ENCODE measurements at places on chromosomes 3 and 15. TPM values are rescaled to one million over a fixed set of nuclear protein-coding genes. Genes with fewer than 3 reads are reported as not detected.

GRCh38 chr15:40716165-40716564 lies 21.2 kb downstream of the RAD51 start:
- no peak for DNase-seq

Gene AMIGO3
- total RNA-seq = 0.78 TPM

DNA sequence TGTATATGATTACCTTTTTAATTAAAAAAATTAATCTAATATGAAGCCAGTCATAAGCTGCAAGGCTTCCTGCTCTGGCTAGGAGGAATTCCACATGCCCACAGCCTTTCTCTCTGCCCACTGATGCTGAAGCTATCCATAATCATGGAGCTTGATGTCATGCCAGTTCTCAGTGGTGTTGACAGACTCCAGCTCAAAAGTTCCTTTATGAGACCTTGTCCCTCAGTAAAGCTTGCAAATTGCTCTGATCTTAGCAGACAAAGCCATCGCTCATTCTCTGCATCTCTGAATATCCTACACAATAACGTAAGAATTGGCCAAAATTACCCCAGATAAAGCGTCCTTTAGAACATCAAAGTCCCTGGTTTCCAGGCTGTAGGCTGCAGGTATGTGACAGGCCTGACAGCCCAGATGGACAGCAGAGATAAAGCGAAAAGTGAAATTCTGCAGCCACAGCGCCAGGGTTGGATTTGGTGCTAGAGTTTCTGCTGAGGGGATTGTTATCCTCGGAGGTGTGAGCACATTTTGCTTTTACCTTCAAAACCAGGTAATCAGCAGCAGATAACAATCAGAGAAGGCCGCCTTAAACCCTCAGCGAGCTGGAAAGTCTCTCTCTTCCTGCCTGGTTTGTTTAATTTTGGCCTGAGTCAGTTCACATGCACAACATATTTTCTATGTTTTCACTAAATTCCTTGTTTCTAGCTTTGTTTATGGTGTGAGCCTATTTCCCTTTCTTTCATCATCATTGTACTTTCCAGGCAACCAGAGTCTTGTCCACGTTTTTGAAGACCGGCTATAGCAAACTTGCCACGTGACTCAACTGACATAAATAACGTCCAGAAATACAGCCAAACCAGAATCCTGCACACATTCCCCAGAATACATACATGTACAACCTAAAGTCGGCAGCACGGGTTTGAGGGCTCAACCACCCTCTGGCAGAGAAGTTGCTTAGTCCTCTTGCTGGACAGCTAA lies 36.6 kb upstream of the ALDH1A3 start:
- no peak for DNase-seq

GRCh38 chr3:12234192-12234591 lies 54.7 kb upstream of the PPARG start:
- DNase-seq = no peak

- DNase-seq = no peak
These were observed 25.0 kb downstream of the CPOX start for GRCh38 chr3:98568402-98568801.

DNA sequence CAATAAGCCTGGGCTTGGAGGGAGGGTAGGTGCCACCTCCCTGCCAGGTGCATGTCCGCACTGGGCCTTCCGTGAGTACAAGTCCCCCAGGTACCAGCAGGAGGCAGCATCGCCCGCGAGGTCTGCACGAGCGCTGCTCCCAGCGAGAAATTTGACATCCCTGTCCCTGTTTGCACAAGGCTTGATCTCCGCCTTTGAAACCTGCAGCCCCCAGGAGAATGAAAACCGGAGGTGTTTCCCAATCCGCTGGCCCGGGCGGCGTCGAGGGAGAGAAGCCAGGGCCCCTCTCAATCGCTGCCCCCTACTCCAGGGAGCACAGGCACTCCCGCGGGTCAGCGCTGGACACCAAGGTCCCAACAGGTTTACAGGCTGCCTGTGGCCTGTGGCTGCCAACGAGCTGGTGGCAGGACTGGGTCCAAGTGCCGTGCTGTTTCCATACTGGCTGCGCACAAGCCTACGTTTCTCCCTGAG lies 961 bp downstream of the HAPLN3 start:
- DNase-seq = no peak

Gene CAMKV
- 188 TPM for total RNA-seq

Data from occipital lobe (tissue), 3 donors.